NCI-H2227 treated with DMSO at 0.1 percent for 48 hours (cell line): ENCODE measurements at places on chromosomes 3 and 15.

DNA sequence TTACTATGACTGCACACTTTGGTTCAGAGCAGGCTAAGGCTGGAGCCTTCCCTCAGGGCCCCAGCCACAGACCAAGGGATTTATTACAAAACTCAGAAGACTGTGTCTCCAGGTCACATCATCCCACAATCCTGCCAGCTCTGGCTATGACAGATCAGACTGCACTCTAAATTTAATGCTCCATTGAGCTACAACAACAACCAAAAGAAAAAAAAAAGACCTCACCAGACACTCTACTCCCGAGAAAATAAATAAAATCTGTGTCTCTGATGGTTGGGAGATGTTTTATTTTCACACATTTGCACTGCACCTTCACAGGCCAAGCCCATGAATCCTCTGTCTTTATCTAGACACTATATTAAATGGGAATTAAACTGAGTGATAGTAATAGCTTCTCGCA, 50.8 kb upstream of the CTNNB1 start:
- DNase-seq, result no peak

DNA sequence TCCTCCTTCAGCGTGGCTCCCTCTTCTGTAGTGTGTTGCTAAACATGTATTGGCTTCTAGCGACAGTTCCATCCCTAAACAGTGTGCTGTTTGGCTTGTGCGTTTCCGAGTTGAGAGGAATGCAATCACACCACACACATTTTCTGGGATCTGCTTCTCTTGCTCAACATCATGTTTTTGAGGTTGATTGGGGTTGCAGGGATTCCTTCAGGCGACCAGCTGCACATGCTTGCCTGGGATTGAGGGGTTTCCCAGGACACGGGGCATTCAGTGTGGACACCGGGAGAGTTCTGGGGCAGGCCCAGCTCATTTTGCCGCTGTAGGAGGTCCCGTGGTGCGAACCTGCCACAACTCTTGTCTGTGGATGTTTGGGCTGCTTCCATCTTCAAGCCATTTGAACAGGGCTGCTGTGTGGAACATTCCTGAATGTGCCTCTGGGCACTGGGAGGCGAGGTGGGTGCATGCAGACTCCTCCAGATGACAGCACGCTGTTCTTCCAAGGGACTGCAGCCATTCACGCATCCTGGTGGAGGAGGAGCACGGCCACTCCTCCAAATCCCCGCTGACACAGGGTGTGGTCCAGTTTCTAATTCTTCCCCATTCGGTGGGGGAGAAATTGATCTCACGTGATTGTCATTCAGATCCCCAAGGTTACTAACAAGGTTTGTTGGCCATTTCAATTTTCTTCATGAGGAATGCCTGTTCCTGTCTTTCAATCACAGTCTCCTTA, 82.8 kb downstream of the PLXNA1 start:
- DNase-seq, result no peak

- no peak for DNase-seq
Observed at GRCh38 chr3:23894254-23895061, 22.3 kb downstream of the NKIRAS1 start.

DNA sequence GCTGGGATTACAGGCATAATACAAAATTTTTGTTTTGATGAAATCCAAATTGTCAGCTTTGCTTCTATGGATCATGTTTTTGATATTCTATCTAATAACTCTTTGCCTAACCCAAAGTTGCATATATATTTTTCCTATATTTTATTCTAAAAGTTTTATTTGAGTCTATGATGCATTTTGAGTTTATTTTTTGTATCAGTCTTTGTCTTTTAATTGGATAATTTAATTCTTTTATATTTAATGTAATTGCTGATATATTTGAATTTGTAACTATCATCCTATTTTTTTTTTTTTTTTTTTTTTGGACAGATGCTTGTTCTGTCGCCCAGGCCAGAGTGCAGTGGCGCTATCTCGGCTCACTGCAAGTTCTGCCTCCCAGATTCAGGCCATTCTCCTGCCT, 19.7 kb upstream of the DENND4A start:
- no peak for DNase-seq

- no peak for DNase-seq
Observed at GRCh38 chr3:2246873-2247648, 148.4 kb downstream of the CNTN4 start.

DNA sequence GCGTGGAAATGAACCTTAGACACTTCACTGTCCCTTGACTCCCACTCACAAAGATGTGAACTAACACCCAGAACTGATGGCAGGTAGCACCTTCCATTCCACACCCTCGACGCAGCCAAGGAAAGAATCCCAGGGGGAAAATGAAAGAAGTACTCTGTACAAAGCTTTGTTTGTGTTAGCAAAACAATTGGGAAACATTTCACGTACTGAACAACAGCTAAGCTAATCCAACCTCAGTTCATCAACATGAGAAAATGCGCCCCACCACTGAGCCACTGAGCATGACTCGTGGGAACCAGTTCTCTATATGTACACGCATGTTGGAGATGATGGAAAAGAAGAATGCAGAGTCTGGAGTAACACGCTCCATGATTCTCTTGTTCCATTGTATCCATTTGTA, 32.0 kb downstream of the CORO2B start:
- DNase-seq, result no peak

GRCh38 chr3:42852441-42852840, 23.2 kb downstream of the CYP8B1 start:
- DNase-seq, result no peak

GRCh38 chr15:66654739-66655375, 47.2 kb upstream of the SMAD6 start:
- no peak for DNase-seq

GRCh38 chr3:86801066-86801465, 189.9 kb downstream of the VGLL3 start:
- DNase-seq, result no peak

- DNase-seq, result peak; percentile 69
Observed at GRCh38 chr3:115814778-115815380, 191.6 kb downstream of the GAP43 start.

DNA sequence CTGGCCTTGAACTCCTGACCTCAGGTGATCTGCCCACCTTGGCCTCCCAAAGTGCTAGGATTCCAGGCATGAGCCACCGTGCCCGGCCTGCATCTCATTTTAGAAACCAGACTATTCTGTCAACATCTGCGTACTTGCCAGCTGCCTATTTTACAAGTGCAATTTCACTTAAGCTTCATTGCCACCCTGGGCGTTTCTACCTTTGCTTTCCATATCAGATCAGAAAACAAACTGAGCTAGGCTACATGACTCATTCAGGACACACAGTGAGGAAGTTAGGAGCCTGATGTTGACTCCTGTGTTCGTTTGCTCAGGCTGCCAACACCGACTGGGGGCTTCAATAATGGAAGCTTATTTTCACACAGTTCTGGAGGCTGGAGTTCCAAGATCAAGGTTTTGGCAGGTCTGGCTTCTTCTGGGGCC, 42.3 kb upstream of the KLHL25 start:
- DNase-seq, result no peak

DNA sequence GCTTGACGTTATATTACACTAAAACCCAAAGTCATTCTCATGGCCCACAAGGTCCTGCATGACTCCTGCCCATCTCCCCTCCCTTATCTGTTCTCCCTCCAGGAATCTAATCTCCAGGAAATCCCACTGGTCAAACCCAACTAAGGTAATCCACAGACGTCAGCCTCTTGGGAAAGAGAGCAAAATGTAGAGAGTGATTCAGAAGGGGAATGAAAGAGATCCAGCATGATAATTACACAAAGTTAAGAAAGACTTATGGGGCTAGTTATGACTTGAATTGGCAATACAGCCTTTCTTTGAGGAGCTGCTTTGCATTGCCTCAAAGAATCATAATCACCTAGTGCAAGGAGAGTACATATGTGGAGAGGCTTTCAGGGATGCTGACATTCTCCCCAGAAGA, 137.8 kb upstream of the MYRIP start:
- no peak for DNase-seq

DNA sequence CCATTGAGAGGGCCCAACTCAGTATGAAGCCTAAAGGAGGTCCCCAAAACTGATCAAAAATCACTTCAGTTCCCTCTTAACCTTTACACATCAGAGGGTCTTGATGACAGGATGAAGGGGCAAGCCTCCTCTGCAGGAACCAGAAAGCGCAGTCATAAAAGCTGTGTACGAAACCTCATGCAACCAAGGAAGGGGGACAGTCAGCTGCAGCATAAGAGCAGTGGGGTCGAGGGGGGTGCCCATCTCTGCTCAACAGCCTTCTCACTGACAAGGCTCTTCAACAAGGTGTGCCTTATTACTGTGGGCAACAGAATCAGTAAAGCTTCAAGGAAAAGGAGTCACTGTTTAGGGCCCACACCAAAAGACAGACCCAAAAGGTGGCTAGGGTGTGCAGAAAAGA, 3.9 kb downstream of the POC1A start:
- no peak for DNase-seq
